Lower lobe of right lung (tissue), 2 donors: ENCODE measurements at places on chromosomes 1 and 21.

DNA sequence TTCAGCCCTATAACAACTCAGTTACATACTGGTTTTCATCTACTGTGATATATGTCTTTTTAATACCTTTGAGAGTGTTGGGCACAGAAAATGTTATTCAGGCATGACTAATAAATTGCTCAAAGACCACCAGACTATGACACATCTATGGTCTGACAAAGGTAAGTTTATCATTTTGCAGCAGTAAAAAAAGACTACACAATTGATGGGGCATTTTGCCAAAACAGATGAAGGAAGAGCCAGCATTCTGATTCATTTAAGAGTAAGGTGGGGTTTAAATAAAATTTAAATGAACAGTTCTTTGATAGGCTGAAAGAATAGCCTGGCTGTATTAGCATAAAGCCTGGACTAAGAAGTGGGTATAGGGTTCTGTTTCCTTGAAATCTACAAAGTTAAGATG is 8.8 kb upstream of the RNPC3 start:
- no peak for DNase-seq

- no peak for DNase-seq
These were observed 420.9 kb downstream of the DISC1 start for GRCh38 chr1:232047473-232047872.

DNA sequence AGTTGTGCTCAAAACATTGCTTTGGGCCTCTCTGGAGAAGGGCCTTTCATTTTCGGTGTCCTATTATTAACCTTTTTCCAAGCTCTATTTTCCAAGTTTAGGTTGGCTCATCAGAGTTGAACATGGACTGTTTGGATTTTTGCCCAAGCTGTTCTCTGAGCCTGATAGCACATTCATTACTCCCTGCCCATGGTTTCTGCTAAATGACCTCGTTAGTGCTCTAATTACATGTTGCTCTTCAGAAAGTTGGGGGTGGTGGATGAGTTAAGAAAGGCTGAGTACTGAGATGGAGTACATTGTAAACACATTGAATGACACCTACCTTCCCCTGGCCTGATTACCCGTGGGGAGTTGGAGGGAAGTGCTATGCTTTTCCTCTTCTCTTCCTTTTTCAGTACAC is 38.9 kb downstream of the LMO4 start:
- no peak for DNase-seq

DNA sequence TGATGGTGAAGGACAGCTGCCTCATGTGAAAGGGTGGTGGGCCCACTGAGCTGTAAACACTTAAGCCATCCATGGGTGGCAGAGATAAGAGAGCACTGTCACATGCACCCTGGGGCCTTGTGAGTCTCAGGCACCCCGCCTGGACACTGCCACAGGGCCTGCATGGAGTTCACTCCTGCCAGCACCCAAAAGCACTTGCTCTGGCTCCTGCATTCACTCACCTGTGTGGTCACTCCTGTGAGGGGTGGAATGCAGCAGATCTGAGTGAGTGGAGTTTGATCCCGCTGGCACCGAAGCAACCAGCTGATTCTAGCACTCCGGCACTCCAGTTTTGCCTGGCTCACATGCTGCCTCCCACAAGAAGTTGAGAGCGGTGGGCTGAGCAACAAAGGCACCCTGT is 1142.1 kb upstream of the PRMT6 start:
- no peak for DNase-seq

GRCh38 chr1:232211149-232211548 is 418.8 kb downstream of the SIPA1L2 start:
- no peak for DNase-seq

GRCh38 chr1:219159946-219160645 is 13.6 kb upstream of the LYPLAL1 start:
- DNase-seq, result no peak

- DNase-seq, result no peak
These were observed 51.7 kb downstream of the PROX1 start for GRCh38 chr1:214039394-214040018.

- peak; percentile 89 for DNase-seq
These were observed at the start of gene NR0B2 for GRCh38 chr1:26913754-26914619. Gene NR0B2 (minus strand): TSS chr1:26913975. CDS start chr1:26913940, 35 bp downstream.

- peak; percentile 77 for DNase-seq
These were observed 45.9 kb downstream of the KIAA0040 start for GRCh38 chr1:175146529-175147213.

DNA sequence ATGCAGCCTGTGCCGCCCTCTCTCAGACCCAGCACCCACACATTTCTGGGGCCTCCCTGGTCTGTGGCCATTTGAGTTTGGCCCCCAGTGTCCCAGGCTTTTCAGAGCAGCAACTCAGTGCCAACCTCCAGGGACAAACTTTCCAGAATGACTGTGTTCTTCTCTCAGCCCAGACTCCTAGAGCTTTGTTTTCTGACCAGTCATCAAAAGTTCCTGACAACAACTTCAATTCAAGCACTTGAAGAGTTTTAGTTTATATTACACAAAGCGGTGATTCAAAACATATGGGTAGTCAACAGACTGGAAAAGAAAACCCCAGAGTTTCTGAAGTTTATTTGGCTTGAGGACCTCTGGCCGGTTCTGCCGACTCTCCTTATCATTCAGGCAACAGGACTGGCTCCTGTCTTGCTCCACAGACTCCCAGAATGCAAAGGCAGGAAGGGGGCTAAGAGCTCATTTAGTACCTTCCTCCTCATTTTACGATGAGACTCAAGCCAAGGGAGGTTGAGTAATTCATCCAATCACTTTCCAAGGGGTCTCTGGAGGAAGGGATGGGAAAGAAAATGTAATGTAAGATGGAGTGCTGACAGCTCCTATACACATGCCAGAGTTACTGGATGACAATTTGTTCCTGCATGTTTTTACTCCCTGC is 27.0 kb upstream of the TIAM1 start:
- DNase-seq, result no peak

DNA sequence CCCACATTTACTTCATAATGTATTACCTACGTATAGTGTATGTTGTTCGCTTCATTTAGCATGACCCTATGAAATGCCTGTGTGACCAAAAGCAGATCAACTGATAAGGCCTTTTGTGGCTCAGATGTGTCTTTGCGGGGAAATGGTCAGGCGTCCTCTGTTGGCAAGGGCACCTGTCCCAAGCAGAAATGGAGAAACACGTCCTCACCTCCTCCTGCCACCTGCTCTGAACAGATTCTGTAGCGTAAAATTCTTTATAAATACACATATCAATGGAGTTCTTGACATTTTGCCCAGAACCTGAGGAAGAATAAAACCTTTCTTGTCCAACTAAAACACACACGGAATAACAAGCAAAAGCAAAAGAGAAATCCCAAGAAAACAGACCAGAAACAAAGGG is 417.9 kb downstream of the KIF26B start:
- no peak for DNase-seq

GRCh38 chr1:223198628-223198965 is 55.5 kb upstream of the TLR5 start:
- DNase-seq, result no peak

DNA sequence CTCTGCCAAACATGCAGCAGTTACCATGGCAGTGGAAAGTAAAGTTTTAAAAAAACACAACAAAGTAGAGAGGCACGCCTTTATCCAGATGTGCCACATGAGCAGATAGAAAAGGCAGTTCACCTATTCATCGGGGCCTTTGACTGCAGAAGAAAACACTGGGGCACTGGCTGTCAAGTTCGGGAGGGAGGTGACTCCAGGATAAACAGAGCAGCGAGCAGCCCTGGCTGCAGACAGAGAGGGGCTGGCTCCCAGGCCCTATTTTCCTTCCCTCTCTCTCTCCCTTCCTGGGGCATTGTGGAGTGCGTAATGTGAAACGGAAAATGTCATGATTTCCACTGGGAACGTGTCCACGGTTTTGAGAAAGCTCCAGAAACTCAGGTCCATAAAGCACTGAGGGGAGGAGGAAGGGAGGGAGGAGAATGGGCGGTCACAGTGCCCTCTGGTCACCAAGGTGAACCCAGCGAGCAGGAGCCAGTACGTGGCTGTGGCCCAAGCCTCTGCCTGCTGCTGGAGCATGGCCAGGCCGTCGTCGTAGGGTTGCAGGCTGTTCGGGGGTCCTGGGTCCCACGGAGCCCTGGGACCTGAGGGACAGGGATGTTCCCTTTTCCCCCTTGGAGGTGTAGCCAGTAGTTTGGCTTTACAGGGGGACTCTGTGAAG is 114.7 kb upstream of the IRF2BP2 start:
- DNase-seq, result peak; percentile 78

DNA sequence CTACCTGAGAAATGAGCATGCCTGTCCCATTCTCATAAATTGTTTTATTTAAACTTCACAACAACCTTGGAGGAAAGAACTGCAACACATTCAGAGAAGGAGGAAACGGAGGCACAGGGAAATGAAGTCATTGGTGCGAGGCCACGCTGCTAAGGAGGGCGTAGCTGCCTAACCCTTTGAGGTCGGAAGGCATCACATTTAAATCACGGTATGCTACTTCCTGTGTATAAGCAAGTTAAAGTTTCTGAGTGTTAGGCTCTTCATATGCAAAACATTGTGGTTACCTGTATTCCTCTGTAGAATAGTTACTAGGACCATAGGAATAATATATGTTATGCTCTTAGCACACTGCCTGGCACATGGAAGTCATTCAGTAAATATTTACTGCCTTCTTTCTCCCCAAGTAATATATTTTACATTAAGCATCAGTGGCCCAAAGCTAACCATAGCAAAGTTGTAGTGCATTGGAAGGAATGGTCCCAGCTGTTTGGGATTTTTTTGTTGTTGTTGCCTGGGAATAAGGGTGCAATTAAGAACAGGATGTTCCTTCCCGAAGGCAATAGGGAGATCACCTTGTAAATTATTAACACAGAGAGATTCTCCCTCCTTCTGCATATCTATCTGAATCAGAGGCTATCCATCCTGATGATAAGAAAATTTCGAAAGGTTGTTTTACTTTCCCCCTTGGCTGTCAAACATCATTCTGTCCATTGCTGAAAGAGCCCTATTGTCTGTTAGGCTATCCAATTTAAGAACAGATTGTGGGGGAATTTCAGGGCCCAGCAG is 192.2 kb upstream of the C8B start:
- DNase-seq, result no peak

DNA sequence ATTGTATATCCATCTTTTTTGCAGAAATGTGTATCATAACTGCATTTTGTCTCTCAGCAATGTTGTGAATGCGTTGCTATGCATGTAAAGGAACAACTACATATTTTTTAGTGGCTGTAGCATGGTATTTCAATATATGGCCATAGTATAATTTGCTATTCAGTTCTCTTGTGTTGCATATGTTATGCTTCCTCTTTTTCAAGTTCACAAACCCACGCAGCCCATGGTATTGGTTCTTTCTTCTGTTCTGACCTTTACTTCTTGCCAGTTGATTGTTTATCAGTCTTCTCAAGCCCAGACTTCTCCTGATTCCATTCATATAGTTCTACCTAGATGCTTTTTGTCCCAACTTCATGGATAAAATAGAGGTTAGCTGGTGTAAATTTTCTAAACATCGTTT is 6.1 kb downstream of the SLC22A15 start:
- DNase-seq, result no peak

DNA sequence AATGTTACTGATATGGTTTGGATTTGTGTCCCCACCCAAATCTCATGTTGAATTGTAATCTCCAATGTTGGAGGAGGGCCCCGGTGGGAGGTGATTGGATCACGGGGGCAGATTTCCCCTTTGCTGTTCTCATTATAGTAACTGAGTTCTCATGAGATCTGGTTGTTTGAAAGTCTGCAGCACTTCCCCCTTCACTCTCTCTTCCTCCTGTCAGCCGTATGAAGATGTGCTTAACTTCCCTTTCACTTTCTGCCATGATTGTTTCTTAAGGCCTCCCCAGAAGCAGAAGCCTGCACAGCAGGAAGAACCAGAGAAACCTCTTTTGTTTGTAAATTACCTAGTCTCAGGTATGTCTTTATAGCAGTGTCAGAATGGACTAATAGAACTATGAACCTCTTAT is 28.4 kb downstream of the TRIM33 start:
- no peak for DNase-seq

DNA sequence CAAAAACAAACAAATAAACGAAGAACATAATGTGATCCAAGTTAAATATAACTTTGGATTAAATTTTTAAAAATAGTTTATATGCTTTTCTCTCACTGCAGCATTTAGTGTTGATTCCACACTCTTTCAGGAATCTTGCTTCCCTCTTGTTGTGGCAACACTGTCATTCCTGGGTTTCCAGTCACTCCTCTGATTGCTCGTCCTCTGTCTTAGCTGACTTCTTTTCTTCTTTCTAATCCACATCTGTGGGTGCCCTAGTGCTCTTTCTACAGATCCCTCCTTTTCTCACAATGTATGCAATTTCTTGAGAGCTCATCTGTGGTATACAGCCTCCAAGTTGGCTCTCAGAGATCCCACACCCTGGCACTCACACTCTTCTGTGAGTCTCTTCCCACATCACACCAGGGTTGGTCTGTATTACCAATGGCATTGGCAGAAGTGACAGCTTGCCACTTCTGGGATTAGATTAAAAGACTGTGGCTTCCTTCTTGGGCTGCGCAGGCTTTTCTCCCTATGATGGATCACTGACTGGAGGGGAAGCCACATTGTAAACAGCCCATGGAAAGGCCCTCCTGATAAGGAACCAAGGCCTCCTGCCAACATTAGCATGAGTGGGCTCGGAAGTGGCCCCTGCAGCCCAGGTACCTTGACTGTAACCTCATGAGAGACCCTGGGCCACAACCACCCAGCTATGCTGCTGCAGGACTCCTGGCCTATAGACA is 11.5 kb upstream of the MYOC start:
- no peak for DNase-seq

DNA sequence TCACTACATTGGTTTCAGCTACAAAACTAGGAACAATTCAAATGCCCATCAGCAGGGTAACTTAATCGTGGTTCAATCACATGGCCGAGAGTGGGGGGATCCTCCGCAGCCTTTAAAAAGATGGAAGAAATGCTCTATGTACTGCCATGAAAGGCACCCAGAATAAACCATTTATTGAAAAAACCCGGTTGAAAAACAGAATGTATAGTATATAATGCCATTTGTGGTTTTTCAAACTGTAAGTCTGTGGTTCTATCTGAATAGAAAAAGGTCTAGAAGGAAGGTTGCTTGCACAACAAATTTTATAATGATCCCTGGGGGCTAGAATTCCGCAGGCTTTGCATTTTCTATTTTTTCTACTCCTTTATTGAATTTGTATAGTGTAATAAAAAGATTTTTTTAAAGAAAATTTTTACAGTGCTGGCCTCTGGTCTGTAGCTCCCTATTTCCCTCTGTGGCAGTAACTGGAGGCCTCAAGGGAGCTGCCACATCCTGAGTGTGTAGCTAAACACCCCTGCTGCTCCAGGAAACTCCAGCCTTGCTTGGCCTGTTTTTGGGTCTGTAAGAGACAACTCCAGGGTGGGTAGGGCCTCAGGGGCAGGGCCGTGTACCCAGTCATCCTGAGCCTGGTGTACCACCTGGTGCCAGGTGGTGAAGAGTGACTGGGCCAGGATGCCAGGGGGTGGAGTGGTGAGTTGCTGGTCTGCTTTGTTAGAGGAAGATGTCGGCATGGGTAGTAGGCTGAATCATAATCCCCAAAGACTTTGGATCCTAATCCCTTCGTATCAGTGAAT is 51.5 kb upstream of the EPS8L3 start:
- no peak for DNase-seq

- no peak for DNase-seq
These were observed 24.1 kb upstream of the TTF2 start for GRCh38 chr1:117036018-117036461.

- DNase-seq, result no peak
These were observed 4.7 kb upstream of the C1orf174 start for GRCh38 chr1:3904843-3905185.

GRCh38 chr1:219385787-219386427 is 212.2 kb downstream of the LYPLAL1 start:
- DNase-seq, result no peak

GRCh38 chr1:33165209-33165608 is 16.6 kb downstream of the TRIM62 start:
- no peak for DNase-seq
